Activated T-cell treated with anti-CD3 and anti-CD28 coated beads for 1 hour (primary cell): ENCODE measurements at places on chromosomes 5 and 9.

GRCh38 chr5:154849791-154850201 lies 607 bp downstream of the FAXDC2 start:
- DNase-seq: no peak

GRCh38 chr9:134359493-134360179 lies 33.4 kb downstream of the RXRA start:
- no peak for DNase-seq

DNA sequence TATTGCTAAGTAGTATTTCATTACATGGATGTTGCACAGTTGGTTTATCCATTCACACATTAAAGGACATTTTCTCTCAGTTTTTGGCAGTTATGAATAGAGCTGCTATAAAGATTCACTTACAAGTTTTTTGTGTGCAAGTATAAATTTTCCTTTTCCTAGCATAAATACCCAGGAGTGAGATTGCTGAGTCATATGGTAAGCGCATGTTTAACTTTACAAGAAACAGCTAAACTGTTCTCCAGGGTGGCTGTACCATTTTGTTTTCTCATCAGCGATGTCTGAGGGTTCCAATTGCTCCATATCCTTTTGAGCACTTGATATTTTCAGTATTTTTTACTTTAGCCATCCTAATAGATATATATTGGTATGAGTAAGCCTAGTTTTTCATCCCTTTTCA lies 16.4 kb upstream of the ABCA1 start:
- no peak for DNase-seq

DNA sequence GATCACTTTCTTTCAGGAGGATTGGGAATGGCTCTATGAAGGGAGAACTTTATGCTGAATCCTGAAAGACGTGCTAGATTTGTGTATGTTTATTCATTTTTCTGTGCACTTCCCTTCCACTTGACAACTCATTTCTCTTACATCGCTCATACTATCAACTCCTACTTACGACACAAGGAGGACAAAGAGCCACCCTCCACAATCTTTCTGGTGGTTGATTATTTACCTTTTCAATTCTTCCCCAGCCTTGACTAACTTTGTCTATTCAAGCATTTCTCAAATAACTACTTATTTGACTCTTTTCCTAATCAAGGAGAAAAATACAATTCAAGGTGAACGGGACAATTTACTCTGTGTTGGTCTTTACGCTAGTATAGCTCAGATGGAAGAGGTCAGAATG lies 622.1 kb downstream of the TLR4 start:
- DNase-seq: no peak

DNA sequence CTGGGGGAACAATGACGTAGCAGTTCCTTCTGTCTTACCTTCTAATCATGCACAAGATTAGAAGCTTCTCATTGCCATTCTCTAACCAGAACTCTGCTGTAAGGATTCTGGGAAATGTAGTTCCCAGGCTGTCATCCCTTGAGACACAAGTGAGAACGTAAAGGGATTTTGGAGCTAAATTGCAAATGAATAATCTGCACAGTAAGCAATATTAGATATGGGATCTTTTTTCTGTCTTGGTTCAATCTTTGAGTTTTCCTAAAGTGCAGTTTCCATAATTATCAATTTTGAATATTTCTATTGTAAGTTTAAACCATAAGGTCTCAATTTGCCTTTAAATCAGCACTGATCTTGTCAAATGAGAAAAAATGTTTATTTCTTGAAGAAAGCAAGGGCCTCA lies 189.7 kb upstream of the PLPPR1 start:
- no peak for DNase-seq

GRCh38 chr5:107653685-107654084 lies 17.1 kb downstream of the EFNA5 start:
- DNase-seq: no peak

- DNase-seq: no peak
Measured at GRCh38 chr5:10106806-10107205, 142.9 kb downstream of the ATPSCKMT start.

GRCh38 chr5:151647320-151647861 lies 39.3 kb downstream of the SPARC start:
- DNase-seq: no peak

DNA sequence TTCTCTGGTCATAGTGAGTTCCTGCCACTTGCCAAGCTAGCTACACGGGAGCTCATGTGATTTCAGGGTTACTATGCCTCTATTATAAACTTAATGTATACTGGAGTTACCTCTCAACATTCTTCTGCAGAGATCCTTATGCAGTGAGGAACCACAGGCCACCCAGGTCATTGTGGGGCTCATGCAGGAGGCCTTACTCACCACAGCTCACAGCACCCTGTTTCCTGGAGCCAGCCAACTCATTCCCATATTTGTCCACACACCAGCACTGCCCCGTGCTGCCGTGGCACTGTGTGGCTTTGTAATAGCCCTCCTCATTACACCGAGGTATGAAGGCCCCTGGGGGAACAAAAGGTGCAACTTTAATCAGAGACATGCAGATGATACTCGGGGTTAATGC lies 520.0 kb downstream of the SPOCK1 start:
- DNase-seq: no peak

GRCh38 chr9:82031538-82032280 lies 43.1 kb downstream of the SPATA31D1 start:
- no peak for DNase-seq

DNA sequence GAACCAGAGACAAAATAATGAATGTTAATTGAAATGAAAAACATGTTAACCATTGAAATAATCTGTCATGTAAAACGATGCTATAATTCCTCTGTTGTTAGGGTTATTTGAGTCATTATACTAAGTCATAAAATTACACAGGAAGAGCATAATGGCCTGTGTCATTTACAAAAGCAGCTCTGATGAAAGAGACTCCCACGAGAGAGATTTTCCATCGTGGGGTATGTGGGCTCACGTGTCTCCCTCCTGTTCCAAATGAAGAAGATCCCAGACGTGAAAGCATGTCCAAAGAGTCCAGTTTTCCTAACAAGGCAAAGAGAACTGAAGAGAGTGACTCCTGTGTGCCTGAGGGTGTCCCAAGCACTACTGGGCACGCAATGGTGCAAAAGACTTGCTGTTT lies 379.8 kb downstream of the SPOCK1 start:
- no peak for DNase-seq

GRCh38 chr5:170306381-170306831 lies 8.8 kb upstream of the LCP2 start:
- no peak for DNase-seq

GRCh38 chr5:120137582-120137981 lies 326.5 kb upstream of the PRR16 start:
- DNase-seq: no peak

- DNase-seq: no peak
Measured at GRCh38 chr5:64158827-64159226, 6.8 kb upstream of the RNF180 start.

DNA sequence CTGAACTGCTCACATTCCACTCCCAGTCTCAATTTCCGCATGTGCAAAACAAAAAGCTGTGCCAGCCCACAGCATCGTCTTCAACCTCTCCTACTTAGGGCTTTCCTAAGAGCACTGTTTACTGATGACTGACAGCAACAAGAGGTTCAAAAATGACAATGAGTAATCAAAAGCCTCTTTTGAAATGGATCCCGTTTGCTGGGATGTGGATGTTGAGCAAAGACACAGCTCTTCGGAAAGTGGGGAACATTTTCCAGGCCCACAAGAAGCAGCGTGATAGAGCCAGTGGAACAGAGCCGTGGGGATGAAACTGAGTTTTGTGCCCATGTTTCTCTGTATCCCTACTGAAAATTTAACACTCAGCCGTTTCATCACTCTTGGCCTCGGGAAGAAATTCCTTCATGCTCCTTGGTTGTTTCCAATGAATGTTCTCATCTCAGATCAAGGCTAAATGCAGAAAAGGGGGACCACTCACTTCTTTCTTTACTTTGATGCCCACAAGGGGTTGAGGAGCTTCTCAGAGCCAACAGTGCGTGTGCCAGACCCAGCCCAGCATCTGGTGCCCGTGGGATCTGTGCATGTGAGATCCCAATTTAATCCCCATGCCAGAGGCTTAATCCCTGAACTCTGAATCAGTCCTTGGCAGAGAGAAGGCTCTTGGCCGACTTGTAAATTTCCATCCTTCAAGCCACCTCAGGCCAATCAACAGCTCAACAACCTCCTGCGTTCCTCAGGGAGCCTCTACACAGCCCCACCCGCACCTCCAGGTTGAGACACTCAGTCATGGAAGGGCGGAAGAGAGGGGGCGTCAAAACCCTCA lies 230.2 kb upstream of the DAPK1 start:
- DNase-seq: no peak

GRCh38 chr5:157845914-157846598 lies 12.9 kb downstream of the CLINT1 start:
- DNase-seq: no peak

GRCh38 chr5:2307631-2308030 lies 424.9 kb upstream of the IRX4 start:
- DNase-seq: no peak
